ENCODE measurements at places on chromosomes 3 and 15.

DNA sequence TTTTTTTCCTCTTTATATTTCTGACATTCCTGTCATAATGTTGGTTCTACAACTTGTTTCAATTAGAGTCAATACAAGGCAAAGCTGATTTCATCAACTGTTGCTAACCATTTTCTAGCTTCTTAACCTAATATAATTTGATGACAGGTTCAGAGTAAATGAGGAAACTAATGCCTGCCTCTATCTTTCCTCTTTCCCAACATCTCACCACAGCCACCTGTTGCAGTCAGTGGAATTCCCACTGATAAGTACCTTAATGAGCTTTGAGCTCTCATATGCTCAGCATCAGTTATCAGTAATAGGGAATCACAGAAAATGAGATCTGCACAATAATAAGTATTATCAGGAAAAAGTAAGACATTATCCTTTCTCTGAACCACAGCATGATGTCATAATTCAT lies 241.9 kb downstream of the MEIS2 start:
- no peak for DNase-seq

DNA sequence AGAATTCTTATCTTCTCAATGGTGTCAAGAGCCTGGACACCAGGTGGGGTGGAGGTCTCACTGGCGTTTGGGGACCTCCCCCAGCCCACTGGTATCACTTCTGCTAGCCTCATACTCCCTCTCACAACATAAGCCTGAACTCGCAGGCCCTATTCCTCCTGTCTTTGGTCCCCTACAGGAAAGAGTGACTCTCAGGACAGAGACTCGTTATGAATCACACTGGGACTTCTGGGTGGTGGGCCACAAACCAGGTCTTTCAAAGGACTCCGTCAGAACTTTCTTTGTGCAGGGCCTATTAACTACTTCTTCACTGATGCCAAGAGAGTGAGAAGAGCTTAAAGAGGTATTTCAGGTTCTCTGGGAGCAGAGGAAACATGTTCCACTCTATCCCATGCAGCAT lies 100.4 kb downstream of the WDR76 start:
- no peak for DNase-seq

DNA sequence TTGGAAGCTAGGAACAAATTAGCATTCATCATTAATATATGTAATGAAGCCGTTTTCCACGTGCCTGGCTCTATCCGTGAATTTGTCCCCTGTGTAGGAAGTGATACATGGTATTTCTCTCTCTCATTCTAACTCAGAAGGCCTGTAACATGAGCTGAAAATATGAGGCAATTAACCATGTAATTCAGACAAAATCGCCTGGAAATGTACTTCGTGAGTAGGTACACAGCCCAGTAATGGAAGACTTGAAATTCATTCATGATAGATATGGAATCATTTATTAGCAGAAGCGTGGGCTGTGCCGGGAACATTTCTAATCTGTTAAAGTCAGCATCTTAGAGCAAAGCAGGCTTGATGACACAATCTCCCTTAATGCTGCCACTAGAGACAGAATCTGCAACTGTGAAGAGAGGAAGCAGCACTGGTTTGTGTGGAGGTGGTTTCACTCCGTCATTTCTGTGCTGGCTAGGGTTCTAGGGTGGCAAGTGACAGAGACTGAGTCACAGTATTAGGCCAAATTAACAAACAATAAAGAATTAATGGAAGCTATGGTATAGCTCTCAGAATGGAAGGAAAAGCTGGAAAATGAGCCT lies 225.0 kb upstream of the PROK2 start:
- no peak for DNase-seq

GRCh38 chr15:80835336-80835735 lies 56.2 kb downstream of the CEMIP start:
- no peak for DNase-seq

DNA sequence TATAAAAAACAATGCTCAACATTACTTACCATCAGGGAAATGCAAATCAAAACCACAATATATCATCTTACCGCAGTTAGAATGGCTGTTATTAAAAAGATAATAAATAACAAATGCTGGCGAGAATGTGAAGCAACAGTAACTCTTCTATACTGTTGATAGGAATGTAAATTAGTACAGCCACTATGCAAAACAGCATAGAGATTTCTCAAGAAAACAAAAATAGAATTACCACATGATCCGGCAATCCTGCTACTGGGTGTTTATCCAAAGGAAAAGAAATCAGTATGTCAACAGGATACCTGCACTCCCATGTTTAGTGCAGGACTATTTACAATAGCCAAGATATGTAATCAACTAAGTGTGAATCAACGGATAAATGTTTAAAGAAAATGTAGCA lies 48.1 kb downstream of the ADAM10 start:
- DNase-seq: no peak

DNA sequence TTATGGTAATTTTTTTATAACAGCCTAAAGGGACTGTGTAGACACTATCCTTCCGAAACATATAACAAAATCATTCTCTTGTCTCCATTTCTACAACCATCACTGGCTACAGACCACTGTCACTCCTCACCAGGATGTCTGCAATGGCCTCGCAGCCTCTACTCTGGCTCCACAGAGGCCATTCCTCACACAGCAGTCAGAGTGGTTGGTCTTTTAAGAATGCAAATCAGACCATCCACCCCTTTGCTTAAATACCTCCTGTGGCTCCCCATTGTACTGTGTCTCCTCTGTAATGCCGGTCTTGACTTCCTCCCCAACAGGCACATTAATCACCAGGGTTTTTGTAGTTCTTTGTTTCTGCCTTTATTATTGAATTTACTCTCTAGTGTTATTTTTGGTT lies 344.8 kb downstream of the ERC2 start:
- DNase-seq: no peak

DNA sequence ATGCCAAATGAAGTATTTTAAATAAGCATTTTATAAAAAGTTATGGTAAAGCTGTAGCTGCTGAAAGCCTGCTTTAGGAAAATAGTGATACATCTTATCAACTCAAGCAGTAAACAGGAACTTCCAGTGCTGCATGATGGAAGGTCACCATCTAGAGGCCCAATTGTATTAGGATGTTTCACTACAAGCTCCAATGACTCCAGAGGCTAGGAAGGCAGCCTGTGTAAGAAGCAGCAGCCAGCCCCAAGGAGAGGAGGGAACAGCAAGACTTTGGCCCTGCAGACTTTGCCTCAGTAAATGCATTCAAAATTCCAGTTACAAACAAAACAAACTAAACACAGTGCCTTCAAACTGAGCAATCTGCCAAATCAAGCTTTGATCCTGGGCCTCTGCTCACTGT lies 32.1 kb downstream of the ILDR1 start:
- no peak for DNase-seq

- DNase-seq: no peak
Observed at GRCh38 chr3:120407508-120408287, 43.1 kb downstream of the FSTL1 start.

DNA sequence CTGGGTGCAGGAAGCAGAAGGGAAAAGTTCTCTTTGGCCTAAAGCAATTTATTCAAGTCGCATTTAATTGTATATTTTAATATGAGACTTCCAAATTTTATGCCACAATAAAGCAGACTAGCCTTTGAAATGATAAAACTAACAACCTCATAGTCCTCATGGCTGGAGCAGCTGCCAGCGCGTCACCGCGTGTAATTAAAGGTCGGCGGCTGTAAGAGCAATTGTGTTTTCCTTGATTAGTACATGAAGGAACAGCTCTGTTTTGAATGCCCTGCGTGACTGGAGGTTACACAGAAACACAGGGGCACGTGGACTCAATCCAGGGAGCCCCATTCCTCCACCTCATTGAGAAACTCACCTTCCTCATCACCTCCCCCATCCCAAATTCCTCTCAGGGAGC lies 10.1 kb upstream of the LRRC15 start:
- DNase-seq: no peak

- no peak for DNase-seq
Observed at GRCh38 chr3:147538034-147538433, 128.9 kb downstream of the ZIC1 start.

GRCh38 chr3:193614430-193614829 lies 21.4 kb downstream of the OPA1 start:
- no peak for DNase-seq

DNA sequence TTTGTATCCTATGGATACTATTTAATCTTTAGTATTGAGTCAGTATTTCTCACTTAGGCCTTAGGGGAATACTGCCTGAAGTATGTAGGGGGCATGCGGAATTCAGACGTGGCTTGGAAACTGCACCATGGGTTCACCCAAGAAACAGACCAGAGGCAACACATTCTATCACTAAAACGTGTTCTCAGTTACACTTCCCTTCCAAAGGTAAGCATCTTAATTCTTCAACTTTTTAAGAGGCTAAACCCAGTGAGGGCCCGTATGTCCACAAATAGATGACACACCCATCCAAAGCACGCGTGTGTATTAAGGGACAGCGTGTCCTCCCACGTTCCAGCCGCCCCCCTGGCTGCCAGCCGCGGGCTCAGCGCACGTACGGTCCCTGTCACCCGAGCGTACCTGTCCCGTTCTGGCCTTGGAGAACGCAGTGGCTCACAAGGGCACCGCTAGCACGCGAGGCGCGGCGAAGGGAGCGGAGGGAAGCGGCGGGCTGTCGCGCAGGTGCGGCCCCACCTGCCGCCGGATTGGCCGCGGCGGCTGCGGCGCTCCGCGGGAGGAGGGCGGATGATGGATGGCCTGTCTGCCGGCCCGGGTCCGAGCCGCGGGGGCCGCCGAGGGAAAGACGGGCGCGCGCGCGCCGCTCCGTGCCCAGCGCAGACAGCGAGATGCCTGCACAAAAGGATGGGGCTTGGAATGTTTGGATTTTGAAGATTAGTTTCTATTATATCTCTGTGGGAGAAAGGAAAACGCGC lies 1003.9 kb upstream of the NR2F2 start:
- no peak for DNase-seq

- no peak for DNase-seq
Observed at GRCh38 chr15:78088773-78089080, 3.6 kb upstream of the SH2D7 start.

GRCh38 chr3:152834776-152835600 lies at the start of gene P2RY1:
Gene P2RY1, plus strand, starts transcription at chr3:152835131. Its CDS starts 652 bp downstream, at chr3:152835783.
- DNase-seq: peak; percentile 15
